ENCODE measurements at places on chromosomes 2 and 18.

DNA sequence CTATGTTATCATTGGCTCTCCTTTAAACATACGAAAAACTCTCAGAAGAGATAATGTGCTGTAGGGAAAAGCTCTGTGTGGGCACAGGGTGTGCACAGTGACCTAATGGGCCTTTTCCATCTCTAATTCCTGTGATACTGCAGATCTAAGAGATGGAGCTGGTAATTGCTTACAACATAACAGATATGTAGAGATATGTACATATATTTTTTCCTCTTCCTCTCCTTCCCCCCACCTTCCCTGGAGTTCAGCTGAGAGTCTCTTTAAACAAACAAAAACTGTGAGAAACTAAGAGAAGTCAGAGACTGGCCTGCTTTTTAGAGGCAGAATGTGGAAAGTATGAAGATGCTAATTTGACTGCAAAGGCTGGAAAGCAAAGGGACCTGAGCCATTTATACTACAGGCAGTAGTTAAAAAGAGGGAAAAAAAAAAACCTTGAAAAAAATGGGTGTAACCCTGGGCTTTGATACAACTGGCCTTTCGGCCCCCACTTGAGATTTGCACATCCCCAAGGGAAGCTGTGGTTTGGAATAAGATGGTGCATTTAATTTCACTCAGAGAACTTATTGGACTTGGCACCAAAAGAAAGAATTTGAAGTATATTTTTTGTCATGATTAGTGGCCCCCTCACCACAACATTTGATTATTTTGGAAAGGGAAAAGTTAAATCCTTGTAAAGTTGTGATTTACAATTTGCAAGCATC, 502.2 kb upstream of the ZEB2 start:
- DNase-seq: no peak

DNA sequence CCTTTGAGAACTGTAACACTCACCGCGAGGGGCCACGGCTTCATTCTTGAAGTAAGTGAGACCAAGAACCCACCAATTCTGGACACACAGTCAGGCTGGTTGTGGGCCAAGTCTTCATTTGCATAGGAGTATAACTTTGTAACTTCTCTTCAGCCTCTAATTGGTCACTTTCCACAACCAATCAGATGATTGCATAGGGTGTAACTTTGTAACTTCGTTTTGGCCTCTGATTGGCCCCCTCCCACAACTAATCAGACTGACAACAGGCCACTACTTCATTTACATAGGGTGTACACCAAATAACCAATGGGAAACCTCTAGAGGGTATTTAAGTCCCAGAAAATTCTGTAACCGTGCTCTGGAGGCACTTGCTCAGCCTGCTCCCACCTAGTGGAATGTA, 77.5 kb upstream of the TCF4 start:
- DNase-seq: no peak

DNA sequence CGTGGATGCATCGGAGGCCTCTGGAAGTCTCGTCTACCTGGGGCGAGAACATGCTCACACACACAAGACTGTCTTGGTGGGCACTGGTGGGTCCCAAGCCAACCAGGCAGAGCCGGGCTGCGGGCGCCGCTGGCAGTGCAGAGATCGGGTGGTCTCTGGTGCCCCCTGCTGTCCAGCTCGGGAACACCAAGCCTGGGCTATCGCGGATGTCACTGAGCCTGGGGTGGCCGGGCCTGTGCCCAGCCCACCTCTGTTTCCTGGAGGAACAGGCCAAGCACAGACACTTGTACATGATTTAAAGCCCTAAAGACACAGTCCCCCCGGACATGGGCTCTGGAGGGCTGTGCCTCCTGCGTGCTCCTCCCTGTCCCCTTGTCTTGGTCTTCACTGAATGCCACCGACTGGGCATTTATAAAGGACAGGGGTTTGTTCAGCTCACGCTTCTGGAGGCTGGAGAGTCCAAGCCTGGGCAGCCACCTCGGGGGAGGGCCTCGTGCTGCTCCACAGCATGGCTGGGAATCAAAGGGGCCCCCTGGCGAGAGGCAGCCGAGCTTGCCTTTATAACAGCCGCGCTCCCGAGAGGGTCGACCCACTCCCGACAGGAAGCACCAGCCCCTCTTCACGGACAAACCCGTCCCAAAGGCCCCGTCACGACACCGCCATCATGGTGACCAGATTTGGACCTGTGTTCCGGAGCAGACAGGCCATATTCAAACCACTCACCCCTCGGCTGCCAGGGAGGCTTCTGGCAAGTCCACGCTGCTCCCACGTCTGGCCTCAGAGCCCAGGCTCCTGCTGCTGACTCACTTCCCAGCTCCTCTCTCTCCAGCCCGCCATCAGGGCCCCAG, 3.6 kb upstream of the OTOS start:
- peak; percentile 16 for DNase-seq

DNA sequence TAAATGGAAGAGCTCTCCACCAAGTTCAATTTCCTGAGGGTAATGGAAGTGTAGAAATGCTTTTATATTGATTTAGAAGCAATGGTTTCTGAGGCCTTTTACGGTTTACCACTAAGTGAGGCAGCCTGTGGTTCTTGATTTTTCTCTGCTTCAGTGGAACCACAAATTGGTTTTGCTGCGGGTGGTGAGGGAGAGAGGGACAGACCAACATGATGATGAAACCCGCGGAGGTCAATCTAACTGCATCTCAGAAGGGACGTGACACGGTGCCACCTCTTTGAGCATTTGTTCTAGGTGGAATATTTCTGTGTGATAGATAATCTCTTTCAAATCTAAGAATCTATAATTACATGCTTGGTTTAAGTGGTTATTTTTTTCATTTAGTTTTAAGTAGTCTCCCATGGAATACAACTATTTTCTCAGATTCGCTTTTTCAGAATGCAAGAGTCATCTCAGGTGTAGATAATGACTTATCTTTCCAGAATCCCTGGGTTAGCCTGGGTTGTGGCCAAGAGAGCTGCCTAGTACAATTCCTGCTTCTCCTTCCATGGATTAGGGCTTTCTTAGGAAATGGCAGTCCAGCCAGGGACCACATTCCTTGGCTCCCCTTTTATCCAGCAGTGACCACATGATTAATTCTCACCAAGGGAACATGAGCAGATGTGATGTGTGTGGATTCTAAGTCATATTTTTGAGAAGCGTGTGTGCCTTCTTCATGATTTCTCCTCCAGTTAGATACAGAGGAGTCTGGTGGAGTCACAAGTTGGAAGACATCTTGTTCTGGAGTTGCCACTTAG, 52.5 kb downstream of the KCNE4 start:
- DNase-seq: no peak

DNA sequence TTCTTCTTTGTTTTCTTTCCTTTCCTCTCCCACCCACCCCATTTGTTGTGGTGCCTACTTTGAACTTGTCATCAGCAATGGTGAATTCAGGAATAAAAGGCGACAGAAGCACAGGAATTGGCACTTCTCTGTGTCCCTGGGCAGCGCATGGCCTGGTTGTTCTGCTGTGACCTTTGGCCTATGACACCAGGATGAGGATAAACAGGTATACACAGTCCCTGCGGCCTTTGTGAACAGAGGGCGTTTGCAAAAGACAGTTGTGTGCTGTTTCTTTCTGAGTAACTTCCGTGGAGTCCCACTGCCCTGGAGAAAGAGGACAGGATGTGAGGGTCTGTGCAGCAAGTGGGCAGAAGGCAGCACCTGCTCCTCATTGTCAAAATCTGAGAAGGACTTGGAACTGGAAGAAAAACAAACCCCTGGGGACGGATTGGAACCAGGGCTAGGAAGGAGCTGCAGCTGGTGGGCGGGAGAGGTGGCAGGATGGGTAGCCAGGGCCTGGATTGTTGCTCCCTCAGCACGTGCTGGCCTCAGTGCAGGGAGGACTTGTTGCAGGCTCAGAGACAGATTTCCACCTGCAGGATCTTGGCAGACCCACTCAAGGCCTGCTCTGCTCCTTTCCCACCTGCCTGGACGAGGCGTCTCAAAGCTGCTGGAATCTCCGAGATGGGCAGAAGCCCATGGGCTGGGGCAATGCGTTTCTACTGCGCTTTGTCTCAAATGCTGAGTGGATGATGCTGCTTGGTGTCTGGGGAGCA, 159.5 kb downstream of the ACKR3 start:
- DNase-seq: no peak

GRCh38 chr2:228838819-228839218, 432.3 kb downstream of the PID1 start:
- DNase-seq: no peak

- no peak for DNase-seq
Observed at GRCh38 chr18:32668956-32669355, 103.9 kb downstream of the KLHL14 start.

DNA sequence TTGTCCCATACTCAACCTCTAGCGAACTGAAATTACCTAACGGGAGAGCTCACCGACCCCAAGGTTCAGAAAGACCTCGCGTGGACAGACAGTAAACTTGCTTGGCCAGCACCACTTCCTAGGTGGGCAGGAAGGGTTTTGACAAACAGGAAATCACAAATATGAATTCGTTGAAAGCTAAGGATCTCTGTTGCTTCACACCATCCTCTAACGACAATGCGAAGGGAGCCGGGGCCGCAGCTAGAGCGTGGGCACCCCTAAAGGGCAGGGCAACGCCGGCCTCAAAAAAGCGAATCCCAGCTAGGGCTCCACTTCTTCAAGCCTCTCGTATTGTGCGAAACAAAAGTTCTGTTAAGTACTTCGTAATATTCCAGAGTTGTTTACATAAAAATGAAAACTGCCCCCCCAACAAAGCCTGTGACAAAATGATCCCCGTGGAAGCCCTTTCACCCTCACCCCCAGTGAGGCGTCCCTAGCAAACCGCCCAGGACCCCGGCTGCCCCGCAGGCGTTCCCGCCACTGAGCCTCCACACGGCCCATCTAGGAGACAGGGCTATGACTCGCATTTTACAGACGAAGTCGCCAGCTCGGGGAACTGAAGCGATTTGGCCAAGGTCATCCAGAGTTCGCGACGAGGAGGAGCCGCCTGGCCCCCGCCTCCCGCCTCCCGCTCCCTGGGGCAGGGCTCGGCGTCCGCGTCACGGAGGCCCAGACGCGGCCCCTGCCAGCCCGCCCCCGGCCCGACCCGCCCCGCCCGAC, 548 bp downstream of the KANSL3 start:
- no peak for DNase-seq

GRCh38 chr2:215841175-215841816, 172.1 kb downstream of the MREG start:
- no peak for DNase-seq

- no peak for DNase-seq
Observed at GRCh38 chr2:137659616-137660015, 304.7 kb upstream of the HNMT start.

DNA sequence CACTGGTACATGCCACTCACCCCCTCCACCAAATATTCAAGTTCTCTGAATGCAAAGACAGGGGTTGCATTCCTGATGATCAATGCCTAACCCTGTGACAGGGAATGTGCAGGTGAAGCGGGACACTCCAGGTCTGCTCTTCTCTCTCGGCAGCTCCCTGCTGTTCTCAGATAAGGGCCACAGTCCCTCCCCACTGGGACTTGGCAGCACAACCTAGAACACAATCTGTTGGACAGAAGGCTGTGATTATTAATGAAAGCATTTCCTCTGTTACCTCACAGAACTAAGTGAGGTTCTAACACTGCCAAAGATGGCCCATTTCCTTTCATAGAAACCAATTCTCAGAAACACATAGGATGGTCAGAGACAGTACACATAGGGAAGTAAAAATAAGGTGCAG, 42.7 kb downstream of the VSNL1 start:
- peak; percentile 90 for DNase-seq

DNA sequence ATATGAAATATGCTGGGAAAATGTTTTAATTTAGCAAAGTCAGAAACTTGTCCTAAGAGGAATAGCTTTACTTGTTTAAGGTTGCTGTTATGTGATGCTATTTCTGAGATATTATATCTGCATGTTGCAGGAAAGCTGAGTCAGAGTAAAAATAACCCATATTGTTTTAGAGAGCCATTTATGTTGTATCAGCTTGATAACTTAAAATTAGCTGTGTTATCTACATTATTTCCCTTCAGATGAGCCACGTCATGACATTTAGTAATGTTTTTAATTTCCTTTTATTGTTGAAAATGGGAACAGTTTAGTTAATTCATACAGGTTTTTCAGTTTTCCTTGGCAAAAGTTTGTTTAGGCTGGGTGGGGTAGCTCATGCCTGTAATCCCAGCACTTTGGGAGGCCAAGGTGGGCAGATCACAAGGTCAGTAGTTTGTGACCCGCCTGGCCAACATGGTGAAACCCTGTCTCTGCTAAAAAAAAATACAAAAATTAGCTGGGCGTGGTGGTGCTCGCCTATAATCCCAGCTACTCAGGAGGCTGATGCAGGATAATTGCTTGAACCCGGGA, 55.8 kb downstream of the TTC27 start:
- no peak for DNase-seq

- DNase-seq: no peak
Observed at GRCh38 chr2:45237128-45237527, 227.9 kb upstream of the SIX2 start.

DNA sequence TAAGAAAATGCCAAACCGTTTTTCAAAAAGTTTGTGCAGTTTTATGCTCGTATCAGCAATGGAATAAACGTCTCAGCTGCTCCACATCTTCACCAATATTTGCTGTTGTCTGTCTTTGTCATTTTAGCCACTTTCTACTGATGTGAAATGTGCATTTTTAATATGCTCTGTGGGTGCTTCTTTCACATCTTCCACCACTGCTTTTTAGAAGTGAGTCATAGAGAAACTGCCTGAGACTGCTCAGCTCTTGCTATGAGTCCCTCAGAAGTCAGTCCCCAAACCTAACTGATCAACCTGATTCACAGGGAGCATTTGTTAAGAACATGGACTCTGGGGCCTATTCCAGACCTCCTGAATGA, 41.0 kb upstream of the EPC2 start:
- DNase-seq: no peak

- no peak for DNase-seq
Observed at GRCh38 chr2:239399433-239399920, 1.3 kb downstream of the HDAC4 start.

DNA sequence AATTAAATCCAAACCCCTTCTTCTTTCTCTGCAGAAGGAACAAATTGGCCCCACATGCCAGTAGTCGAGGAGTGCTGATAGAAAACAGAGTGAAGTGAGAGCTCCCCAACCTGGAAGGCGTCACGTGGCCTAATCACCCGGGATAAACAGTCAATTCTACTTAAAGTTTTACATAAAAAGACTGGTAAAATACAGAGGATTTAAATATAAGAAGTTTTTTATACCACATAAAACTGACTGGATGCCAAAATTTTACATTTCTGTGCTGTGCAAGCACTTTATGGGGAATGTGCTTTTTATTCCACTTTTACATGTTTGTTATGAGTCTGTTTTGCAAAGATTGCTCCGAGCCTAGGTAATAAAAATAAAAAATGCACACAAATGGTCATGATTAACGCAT, 1586.8 kb upstream of the ACVR2A start:
- no peak for DNase-seq

DNA sequence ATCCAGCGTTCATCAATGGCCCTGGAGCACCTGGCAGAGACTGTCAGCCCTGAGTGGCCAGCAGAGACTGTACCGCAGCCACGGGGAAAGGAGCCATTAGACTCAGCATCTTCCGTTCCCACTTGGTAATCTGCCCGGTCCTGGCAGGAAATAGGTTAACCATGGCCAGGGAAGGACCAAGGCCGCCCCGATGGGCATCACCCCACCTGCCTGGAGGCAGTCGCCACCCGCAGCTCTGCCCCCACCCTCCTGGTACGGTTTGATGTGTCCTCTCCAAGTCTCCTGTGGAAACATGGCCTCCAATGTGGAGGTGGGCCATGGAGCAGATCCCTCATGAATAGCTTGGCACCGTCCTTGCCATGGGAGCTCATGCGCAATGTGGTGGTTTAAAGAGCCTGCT, 75.3 kb downstream of the RTP5 start:
- peak; percentile 12 for DNase-seq

GRCh38 chr2:199405241-199405640, 52.5 kb downstream of the SATB2 start:
- DNase-seq: no peak

GRCh38 chr2:148926981-148927401, 52.0 kb downstream of the KIF5C start:
- no peak for DNase-seq
